ENCODE measurements at places on chromosomes 1 and 21.

GRCh38 chr21:36852864-36853263 is 113.6 kb downstream of the HLCS start:
- DNase-seq, result no peak

DNA sequence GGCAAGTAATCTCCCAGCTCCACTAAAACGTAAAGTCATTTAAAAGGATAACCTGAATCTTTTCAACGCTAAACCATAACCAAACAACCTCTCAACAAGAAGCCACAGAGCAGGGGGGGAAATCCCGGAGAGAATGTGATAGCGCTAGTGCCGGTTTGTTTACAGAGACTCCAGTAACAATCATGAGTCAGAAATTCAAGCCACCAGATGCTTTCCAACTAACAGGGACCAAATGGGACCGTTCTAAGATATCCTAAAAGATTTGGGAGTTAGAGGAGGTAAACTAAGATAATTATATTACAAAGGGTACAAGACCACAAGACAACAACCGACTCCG is 825 bp downstream of the DCAF8 start:
- peak; percentile 21 for DNase-seq

- DNase-seq, result no peak
Observed at GRCh38 chr1:235919833-235920441, 53.2 kb upstream of the LYST start.

DNA sequence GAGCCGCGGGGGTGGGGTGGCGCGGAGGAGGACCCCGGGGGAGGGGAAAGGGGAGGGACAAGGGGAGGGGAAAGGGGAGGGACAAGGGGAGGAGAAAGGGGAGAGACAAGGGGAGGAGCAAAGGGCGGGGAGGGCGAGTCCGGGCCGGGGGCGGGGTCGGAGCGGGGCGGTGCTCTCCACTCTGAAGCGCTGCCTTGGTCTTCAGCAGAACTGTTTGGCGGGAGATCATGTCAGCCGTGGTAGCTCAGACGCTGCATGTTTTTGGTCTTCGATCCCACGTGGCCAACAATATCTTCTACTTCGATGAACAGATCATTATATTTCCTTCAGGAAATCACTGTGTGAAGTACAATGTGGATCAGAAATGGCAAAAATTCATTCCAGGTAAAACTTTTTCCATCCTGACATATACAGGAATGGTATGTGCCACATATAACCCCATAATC is 420 bp downstream of the CFAP57 start:
- peak; percentile 77 for DNase-seq

DNA sequence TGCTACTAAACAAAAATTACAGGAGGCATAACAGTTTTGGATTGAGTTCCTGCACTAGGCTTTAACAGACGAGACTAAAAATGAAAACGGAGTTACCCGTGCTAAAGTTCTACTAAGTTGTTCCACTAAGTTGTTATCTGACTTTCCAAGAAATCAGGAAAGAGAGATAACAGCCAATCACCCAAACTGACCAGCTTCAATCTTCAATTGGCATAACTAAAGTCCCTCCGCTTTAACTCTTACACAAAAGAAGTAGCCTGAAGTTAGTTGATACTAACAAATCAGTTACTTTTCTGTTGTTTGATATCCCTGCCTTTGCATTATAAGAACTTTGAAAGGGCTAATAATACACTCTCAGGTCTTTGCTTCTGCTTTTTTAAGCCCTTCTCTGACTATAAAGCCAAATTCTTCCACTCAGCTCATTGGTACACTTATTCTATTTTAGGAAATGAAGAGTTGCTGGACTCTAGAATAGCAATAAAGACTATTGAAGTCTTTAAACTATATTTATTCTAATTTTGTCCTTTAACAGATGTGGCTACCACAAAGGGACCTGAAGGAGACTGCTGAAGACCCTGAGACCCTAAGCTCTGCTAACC is 61.3 kb downstream of the TESK2 start:
- DNase-seq, result no peak

DNA sequence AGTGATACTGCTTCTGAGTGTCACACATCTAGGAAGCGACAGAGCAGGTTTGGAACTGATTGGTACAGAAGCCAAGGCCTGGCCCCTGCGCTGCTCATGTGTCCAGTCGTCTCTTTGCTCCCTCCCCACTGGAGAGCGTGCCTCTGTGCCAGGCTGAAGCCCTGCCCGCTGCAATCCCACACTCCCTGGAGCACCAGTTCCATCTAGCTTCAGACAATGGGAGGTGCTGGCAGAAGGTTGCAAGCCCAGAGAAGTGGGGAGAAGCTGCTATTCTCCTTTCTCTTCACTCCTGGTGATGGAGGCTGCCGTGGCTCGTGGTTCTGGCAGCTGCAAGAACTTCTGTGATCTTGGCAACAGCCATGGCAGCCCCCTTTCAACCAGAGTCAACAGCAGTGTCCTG is 250.9 kb downstream of the MATN1 start:
- no peak for DNase-seq

- no peak for DNase-seq
Observed at GRCh38 chr1:15900662-15901279, 53.3 kb downstream of the SPEN start.

GRCh38 chr1:32215629-32216480 is 6.3 kb downstream of the TMEM234 start:
- peak; percentile 14 for DNase-seq

DNA sequence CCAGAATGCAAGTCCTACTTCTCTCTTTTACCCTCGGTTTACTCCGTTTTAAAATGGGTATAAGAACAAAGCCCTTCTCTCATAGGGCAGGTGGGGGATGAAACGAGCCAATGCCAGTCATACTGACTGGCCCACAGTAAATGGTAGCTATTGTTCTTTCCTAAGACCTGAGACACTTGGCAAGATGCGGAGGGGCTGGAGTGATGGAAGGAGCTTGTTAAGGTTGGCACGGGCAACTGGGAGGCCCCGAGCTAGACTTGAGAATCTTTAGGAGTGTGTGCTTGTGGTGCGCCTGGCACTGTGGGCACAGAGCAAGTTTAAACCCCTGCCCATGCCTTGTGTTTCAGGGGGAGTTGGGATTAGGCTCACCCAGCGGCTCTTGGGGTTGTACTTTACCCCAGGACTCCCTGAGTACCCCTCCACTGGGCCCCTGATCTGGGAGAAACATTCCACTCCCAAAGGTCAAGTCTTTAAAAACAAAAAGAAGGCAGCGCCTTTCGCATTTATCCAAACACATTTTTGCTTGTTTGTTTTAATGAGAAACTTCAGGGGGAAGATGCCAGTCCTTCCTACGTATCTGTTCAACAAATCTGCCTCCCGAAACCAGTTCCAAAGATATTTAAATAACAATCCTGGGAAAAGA is 240.6 kb upstream of the TMEM51 start:
- no peak for DNase-seq

DNA sequence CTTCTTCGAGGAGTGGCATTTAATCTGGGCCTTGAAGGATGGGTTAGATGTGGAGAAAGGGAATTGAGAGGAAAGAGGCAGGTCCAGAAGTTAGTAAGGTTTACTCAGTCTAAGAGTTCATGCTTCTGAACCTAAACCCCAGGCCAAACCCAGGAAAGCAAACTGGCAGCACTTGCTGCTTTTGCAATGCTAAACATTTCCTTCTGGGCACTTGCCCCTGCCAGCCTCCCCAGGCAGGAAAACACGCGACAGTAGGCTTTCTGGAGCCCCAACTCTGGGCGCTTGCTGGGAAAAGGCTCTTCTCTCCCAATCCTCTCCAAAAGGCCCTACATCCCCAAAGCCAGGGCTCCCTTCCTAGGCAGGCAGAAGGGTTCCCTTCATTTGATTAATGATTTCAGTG is 2.5 kb downstream of the OLFML2B start:
- no peak for DNase-seq

- DNase-seq, result no peak
Observed at GRCh38 chr1:61082311-61083012, at the start of gene NFIA. Gene NFIA (plus strand): TSS chr1:61082561.

DNA sequence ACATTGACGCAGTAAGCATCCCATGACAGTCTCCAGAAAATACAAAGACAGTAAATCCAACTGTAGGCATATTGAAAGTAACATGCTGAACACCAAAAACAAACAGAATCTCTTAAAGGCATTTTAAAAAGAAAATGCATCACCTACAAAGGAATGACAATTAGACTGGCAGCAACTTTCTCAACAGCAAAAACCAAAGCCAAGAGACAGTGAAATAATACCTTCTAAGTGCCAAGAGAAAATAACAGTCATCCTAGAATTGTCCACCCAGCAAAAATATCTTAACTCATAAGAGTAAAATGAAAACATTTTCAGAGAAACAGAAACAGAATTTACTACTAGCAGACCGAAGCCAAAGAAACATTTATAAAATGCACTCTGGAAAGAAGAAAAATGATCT is 20.0 kb downstream of the CCDC185 start:
- no peak for DNase-seq

DNA sequence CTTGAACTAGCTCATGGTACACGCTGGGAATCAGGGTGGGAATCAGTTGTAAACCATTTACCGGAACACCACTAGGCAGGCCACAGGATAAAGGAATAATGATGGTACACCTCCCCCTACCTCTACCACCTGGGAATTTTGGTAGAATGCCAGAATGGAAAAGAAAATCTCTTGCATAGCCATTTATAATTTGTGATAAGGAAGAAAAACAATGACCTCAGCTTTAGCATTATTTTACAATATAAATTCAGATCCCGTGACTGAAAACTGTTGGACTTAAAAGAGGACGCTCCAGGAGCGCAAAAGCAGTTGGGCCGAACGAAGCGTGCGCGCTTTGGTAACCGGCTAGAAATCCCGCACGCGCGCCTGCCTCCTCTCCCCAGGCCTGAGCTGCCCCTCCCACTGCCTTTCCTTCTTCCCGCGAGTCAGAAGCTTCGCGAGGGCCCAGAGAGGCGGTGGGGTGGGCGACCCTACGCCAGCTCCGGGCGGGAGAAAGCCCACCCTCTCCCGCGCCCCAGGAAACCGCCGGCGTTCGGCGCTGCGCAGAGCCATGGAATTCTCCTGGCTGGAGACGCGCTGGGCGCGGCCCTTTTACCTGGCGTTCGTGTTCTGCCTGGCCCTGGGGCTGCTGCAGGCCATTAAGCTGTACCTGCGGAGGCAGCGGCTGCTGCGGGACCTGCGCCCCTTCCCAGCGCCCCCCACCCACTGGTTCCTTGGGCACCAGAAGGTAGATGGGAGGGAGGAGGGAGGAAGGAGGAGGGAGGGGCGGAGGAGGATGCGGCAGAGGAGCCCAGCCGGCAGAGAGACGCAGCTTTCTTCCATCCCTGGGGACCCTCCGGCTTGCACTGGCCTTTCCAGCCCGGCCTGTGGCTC is at the start of gene CYP4X1:
Gene CYP4X1 (plus strand): TSS at position 402 of the 873 bp plus-strand sequence. CDS start 149 bp downstream, at position 551.
- no peak for DNase-seq

DNA sequence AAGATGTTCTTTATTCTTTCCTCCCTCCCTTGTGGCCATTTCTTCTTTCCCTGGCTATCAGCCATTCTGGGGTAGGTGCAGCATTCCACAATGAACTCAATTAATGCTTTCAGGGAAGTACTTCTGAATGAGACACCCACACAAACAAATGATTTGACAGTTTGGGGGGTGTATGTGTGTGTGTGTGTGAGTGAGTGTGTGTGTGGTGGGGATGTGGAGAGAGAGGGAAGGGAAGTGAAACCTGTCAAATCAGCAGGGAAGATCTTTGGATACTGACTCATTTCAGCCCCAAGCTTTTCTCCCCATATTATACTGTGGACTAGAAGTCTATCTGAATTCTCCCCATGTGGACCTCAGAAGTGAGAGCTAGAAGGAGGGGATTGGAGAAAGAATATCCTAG is 154.9 kb upstream of the CD34 start:
- no peak for DNase-seq

DNA sequence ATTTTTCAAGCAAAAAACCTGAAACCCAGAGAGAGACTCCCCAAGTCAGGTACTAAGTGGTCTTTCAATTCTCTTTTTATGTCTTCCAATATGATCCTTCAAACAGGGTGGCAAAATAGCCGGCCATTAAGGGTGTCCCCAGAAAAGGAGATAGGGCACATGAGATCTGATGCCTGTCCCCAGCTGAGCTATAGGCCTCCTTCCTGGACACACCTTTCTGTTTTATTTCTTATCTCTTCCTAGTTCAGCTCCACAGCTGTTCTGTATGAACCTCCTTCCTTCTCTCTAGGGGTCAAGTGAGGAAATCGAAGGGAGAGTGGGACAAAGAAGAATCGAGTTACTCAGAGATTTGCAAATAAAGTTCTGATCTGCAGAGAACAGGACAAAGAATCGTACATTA is 112.4 kb upstream of the ATP1A1 start:
- no peak for DNase-seq

DNA sequence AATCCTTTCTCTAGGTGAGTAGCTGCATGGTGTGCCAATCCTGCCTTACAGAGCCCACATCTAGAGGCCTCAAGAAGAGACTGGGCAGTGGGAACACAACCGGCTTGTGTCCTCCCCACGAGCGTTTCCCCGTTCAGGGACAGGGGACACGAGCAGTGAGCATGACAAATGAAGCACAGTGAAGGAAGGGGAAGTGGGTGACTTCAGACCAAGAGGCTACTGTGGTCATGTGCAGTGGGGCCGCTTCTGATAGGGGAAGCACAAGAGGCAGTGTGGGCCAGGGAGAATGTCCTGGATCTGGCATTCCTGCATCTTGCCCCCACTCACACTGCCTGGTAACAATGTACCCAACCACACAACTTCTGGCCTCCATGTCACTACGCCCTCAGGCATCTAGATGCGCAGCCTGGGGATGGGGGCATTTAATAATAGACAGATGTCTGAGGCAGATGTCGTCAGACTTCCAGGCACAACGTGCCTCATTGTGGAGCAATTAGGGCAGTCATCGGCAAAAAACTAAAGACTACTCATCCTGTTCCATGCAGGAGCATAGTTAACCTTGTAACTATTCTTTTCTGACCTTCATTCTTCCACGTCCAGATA is 155.6 kb upstream of the NBPF11 start:
- DNase-seq, result no peak

DNA sequence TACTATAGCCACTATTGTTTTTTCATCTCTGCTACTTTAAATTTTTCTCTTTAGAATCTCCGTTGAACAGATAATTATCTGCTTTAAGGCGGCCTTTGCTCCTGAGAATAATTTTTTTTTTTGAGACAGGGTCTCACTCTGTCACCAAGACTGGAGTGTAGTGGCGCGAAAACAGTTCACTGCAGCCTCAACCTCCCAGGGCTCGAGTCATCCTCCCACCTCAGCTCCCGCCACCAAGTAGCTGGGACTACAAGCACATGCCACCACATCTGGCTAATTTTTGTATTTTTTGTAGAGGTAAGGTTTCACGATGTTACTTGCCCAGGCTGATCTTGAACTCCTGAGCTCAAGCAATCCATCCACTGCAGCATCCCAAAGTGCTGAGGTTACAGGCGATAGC is 28.6 kb downstream of the TRIT1 start:
- no peak for DNase-seq

All from stimulated activated CD8-positive, alpha-beta memory T cell treated with anti-CD3 and anti-CD28 coated beads, Interleukin-7, amount 100 ng/mL, for 1 hour (primary cell).